ENCODE measurements at places on chromosomes 5 and 9.

DNA sequence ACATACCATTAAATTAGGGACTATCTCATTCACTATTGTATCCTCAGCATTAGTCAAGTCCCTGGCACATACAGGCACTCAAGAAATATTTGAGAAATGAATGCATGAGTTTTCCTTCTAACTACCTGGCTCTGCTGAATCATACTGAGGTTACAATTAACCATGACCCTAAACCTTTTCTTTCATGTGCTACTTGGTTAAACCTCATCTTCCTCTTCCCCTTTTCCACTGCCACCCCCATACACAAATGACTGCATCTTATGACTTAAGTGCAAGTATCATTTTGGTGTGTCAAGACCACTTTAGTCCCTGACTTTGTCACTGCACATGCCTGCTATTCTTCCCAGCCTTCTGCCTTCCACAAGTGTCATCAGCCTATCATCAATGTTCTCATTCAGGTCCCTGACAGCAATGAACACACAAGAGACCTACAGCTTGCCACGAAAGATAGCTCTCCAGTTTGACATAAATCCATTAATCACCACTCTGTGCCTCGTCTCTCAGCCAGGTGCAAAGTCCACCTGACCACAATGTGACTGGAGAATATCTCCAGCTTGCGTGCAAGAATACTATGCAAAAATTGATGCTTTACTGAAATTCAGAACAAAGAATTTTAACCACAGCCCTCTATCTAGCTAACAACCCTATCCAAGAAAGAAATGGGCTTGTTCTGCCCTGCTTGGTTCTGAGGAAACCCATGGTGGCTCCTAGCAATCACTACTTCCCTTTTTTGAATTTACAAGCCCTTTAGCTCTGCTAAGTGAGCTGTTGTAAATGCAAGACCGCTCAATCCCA, 74.5 kb downstream of the MAPKAP1 start:
- no peak for DNase-seq

DNA sequence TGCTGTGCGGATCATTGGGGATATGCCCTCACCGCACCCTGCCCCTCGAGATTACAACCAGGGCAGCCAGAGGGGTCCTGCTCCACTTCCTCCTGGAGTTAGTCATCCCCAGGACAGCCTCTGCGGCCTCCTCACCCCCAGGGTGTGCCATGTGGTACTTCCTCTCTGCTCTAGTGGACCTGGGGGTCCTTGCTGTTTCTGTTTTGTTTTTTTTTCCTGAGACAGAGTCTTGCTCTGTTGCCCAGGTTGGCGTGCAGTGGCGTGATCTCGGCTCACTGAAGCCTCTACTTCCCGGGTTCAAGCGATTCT, 5.2 kb upstream of the FCN1 start:
- no peak for DNase-seq

- no peak for DNase-seq
These were observed 109.3 kb upstream of the HAND1 start for GRCh38 chr5:154587123-154588026.

GRCh38 chr9:100639854-100640253, 62.0 kb downstream of the CAVIN4 start:
- no peak for DNase-seq

DNA sequence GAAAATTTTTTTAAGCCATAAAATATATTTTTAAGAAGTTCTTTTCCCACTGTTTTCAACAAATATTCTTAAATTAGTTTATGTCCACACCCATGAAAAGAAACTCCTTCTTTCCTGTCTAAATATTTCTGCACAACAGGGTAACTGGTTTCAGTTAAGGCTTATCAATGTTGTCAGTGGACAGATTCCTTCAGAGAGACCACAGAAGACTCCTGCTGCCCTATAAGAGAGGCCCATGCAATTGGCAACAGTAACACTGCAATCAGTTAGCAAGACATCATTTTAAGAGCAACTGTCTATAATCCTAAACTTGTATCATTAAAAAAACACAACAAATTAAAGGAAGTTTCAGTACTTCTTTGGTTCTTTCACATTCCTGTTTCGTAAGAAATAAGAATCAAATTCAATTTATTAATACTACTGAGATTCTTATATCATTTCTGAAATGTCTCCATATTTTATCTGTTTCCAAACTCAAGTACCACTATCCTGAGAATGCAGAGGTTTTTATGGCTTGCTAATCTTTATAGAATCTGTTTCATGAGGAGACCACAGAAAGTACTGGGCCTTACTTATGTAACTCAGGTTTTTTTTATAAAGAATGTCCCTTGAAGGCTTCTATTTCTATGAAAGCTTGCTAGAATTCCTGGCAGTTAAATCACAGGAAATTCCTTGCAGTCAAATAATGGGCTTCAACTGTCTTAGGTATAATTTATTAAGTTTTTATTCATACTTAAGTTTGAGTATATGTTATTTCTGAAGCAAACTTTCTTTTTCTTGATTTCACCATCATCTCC, 240.2 kb downstream of the RFX3 start:
- no peak for DNase-seq

- peak; percentile 71 for DNase-seq
These were observed 3.2 kb downstream of the RBM18 start for GRCh38 chr9:122261469-122261881.

- no peak for DNase-seq
These were observed 488.9 kb upstream of the TNC start for GRCh38 chr9:115606838-115607237.

GRCh38 chr5:174453690-174454089, 270.7 kb upstream of the MSX2 start:
- no peak for DNase-seq

DNA sequence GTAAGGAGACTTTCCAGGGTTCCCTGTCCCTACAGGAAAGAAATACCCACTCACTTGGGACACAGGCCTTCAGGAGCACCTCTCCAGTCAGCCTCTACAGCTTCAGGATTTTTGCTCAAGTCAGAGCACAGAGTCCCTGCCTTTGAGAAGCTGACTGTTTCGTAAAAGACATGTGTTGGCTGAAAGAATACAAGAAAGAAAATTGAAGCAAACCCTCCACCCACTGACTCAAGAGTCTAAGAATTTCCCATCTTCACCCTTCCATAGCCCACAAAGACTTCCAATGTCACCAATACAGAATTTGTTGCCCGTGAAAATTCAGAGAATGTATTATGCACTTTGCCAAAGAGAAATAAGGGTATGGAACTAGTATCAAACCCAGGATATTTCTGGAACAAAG, 53.0 kb upstream of the ZNF622 start:
- no peak for DNase-seq

- DNase-seq: no peak
These were observed 59.1 kb downstream of the FGF1 start for GRCh38 chr5:142626786-142627185.

GRCh38 chr5:56814361-56814962, 887 bp upstream of the MAP3K1 start:
- no peak for DNase-seq

GRCh38 chr9:98039607-98040017, 16.9 kb upstream of the NANS start:
- DNase-seq: no peak

- DNase-seq: peak; percentile 93
These were observed 58.1 kb downstream of the STARD4 start for GRCh38 chr5:111454198-111454622.

- DNase-seq: no peak
These were observed 680 bp downstream of the GPX8 start for GRCh38 chr5:55160493-55161209.

GRCh38 chr5:112183103-112183711, 235.9 kb downstream of the EPB41L4A start:
- no peak for DNase-seq

- DNase-seq: no peak
These were observed 27.4 kb upstream of the FAM120AOS start for GRCh38 chr9:93480728-93481324.

- no peak for DNase-seq
These were observed 13.2 kb upstream of the ADGRD2 start for GRCh38 chr9:124437086-124437485.

DNA sequence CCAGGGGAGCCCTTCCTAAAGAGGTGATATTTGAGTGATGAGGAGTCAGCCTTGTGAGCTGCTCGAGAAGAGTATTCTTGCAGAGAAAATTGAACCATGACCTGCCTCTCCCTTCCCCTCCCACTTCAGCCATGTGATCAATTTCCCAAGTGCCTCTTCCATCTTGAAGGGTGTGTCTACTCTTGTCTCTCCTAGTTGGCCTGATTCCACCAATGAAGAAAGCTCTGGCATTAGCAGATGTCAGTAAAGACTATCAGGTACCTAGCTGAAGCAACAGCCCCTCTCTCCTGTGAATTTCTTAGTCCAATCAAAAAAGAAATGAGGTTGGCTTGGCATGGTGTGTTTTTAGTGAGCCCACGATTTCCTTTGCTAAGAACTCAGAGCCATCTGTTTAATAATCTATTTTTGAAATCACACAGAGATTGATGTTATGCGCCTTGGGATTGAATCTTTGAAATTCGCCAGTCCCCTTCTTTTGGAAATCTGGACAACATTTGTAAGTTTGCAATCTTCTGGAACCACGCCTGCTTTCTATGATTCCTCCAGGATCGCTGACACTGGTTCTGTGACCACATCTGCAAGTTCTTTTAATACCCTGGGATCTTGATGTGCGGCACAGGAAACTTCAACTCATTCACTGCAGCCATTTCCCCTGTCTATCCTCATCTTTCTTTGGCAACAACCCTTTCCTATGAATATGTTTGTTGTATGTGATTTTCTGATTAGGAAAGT, 404.6 kb downstream of the DMRT2 start:
- no peak for DNase-seq

DNA sequence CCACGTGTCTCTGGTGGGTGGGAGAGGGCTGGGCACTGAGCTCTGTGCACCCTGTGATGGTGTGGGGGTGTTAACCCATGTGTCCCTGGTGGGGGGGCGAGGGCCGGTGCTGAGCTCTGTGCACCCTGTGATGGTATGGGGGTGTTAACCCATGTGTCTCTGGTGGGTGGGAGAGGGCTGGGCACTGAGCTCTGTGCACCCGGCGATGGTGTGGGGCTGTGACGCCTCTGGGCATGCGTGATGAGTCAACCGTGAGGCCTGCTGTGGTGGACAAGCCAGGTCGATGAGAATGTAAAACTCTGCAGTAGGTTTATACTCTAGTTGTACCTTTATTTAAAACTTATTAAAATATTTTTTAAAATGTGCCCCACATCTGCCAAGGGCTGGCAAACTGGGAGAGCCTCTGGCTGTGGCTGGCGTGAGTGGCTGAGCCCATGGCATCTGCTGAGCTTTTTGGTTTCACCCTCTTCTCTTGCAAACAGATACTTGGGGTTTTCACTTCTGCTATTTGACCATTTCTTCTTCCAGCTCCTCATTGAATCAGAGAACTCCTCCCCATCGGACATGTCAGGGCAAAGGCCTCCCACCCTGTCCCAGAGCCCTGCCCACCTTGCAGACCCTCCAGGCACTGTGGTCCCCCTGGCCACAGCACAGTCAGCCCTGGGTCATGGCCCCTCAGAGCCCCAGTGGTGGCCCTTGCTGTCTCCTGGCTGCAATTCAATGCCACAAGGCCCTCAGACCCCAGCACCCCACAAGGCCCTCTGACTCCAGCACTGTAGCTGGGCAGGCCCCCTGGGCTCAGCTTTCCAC, 18.5 kb upstream of the EXOC3 start:
- no peak for DNase-seq

- no peak for DNase-seq
These were observed 87.2 kb downstream of the FSTL4 start for GRCh38 chr5:133525126-133525525.

DNA sequence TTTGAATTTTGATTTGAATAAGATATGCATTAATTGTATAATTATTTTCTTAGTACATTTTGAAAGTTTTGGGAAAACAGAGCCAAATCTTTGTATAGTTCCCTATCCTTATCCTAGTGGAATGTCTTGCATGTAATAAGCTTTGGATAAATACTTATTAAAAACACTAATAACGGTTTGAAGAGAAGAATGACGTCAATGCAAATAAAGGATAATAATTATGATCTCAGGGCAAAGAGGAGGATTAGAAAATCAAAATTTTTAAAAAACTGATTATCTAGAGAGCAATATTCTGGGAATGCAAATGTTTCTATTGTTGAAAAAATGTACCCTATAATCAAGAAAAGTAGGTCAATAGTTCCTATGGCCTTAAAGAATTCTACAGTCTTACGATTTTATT, 22.1 kb downstream of the TYRP1 start:
- DNase-seq: no peak

DNA sequence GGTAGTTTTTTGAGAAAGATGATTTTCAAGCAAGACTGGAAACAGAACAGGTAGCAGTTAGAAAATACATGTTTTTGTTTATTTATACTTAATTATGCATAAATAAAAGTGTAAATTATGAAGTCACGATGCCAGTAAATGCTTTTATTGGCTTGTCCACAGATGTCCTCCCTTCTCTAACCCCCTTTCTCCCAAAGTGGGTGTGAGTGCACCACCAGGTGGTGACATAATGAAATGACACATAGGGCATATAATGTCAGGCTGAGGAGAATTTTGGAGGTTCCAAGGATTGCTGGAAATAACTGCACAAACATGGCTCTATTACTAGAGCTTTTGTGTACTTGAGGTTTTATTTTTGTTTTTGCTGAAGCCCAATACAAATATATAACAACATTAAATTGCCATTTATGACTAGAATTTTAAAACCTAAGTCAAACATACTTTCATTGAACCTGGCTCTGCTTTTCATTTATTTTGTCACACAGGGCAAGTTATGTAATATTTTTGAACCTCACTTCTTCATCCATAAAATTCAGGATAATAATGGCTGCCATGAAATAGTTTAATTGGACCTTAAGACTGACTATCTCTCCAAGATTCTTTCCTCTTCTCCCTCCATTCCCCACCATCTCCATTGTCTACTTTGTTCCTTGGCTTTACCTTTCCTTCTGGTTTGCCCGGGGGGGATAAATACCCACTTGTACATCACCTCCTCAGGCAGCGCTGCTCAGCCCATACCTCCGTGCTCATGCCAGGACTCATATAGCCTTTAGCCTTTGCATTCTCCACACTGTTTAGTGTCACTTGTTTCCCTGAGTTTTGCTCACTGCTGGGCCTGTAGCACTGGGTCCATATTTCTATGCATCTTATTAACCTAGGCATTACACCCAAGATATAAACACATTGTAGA, 168.8 kb downstream of the PDE4D start:
- DNase-seq: peak; percentile 17

- DNase-seq: no peak
These were observed 5.7 kb downstream of the PCSK5 start for GRCh38 chr9:75896193-75896592.

DNA sequence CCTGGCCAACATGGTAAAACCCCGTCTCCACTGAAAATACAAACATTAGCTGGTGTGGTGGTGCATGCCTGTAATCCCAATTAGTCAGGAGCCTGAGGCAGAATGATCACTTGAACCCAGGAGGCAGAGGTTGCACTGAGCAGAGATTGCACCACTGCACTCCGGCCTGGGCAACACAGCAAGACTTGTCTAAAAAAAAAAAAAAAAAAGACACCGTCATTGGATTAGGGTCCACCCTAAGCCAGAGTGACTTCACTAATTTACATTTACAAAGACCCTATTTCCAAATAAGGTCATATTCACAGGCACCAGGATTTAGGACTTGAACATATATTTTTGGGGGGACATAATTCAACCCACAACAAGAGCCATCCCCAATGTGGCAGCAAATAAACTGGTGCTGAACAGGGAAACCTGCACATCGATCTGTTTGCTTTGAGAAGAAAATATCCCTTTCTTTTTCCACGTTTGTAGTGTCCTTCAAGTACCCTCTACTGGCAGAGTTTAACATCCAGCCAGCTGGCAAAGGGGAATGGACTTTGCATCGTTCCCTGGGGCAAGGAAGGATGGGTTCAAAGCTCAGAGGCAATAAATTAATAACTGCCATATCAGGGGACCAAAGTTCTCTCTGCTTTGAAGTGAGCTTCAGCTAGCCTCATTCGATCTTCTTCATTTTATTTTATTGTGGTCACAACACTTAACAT, 3.7 kb upstream of the DNAJC25 start:
- peak; percentile 25 for DNase-seq

Data from NCI-H1105 treated with DMSO at 0.1 percent for 48 hours (cell line).